GM12892 (cell line): ENCODE measurements at places on chromosomes 16 and 17.

DNA sequence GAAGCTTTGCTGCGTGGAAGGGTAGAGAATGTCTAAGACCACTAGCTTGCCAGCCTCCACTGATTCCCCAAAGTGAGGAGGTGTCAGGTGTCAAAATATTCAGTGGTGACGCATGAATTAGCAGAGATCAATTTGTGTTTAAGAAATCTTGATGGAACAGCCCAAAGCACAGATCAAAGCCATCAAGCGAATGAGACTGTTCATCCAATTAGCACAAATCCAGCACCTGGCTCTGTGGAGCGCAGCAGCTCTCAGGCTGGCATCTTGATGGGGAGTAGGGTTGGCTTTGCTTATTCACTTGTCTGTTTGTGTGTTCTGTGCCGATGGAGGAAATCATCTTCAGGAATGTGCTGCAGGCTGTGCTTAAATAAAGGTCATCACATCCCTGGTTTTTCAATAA is 456.8 kb upstream of the CCL2 start:
- DNase-seq: no peak

DNA sequence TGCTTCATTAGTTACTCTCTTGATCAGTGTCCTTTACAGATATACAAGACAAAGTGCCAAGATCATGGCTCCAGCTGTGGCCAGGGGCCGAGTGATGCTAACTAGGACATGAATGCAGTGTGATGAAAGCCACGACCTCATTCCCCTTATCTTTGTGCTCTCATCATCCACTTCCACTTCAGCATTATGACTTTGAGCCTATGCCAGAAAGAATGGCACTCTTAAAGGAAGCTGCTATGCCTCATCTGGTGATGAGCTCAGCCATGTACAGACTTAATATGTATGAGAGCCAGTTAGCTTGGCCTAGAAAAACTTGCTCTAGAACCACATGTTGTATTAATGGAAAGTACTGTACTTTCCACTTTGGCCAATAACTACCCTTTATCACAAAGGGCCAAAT is 179.1 kb downstream of the TOX3 start:
- DNase-seq: no peak

GRCh38 chr17:72117535-72118334 is 3.1 kb upstream of the SOX9 start:
- no peak for DNase-seq

DNA sequence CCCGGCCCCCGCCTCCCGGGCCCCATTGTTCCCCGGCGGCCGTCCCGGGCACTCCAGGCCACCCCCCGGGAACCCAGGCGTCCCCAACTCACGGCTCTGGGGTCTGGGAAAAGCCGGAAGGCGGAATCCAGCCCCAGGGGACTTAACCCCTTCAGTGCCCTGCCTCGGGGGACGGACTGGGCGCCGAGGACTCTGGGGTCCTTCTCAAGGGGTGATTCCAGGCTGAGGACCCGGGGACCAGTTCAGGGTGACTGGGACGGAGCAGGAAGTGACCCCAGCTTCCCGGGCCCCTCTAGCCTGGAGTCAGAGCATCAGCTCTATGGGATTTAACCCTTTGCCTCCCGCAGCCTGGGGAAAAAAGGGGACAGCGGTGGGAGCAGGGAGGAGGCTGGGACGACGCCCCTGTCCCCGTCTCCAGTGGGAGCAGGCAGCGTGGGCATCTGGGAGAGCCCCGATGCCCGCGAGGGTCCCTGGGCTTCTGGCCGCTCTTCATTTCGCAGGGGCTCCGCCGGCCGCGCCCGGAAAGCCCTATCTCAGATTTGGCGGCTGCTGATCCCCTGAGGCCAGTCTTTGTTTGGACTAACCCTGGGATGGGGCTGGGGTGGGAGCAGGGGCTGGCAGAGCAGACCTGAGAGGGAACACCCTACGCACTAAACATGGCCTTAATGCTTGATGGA is at the start of gene ZNF629:
Gene ZNF629 (minus strand): TSS at position 270 of the 677 bp plus-strand sequence. CDS start 2,723 bp downstream, outside the sequence.
- DNase-seq: no peak

DNA sequence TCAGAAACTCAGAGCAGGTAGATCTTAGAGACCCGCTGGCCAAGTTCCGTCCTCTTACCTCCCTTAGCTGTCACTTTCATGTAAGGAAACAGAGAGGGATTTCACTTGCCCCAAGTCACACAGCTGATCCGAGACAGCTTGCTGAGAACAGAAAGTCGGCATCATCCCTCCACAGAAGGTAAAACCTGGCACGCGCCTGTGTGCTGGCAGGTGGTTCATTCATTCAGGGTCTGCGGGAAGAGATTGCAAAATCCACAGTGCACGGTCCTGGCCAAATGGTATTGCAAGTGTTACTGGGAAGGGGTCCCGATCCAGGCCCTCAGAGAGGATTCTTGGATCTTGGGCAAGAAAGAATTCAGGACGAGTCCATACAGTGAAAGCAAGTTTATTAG is 139.4 kb upstream of the RPH3AL start:
- no peak for DNase-seq

- DNase-seq: no peak
Observed at GRCh38 chr17:34781571-34782108, 179.6 kb downstream of the CCT6B start.

- DNase-seq: no peak
Observed at GRCh38 chr17:31251105-31251969, 45.7 kb downstream of the OMG start.

GRCh38 chr16:84950906-84951305 is 60.4 kb downstream of the ZDHHC7 start:
- no peak for DNase-seq

GRCh38 chr16:64011650-64012049 is 1110.2 kb downstream of the CDH11 start:
- no peak for DNase-seq

GRCh38 chr17:28597606-28598383 is 1.0 kb downstream of the SPAG5 start:
- DNase-seq: no peak

DNA sequence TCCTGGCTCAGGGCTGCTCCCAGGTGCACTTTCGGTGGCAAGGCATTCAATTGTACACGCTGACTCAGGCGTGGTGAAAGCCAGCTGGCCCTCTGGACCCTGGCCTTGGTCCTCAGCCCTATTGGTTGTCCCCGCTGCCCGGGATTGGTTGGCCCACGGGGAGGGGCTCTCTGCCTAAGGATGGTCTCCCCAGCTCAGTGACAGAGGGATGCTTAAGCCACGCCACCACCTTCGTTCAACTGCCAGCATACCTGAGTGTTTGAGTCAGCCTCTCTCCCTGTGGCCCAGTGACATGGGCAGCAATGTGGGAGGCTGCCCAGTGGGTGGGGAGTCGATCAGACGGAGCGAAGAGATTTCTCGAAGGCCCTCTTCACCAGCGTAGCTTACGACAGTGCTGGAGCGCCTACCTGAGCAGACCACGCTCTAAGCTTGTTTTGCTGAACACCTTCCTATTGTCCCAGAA is 30.3 kb downstream of the IRF8 start:
- no peak for DNase-seq

DNA sequence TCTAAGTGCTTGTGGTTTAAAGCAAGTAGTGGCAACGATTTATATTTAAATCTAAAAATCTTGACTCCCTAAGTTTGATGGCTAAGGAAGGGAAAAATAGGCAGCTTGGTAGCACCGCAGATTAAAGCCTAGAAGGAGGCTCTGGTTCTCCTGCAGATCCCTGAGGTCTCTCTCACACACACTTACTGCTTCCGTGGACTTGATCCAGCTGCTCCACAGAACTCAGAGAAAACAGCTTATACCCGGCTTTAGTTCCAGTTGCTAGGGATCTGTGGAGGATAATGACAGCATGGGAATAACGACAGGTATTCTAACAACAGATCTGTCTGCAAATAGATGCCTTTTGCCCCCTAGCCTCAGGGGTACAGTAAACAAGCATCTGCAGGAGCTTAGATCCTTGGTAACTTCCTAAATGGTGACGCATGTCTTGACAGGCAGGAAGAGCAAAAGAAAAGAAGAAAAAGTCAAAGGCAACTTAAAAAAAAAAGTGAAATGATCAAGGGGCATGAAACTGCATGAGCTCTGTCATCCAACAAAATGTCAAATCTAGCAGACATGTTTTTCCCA is 4.5 kb downstream of the WIPI1 start:
- DNase-seq: no peak

DNA sequence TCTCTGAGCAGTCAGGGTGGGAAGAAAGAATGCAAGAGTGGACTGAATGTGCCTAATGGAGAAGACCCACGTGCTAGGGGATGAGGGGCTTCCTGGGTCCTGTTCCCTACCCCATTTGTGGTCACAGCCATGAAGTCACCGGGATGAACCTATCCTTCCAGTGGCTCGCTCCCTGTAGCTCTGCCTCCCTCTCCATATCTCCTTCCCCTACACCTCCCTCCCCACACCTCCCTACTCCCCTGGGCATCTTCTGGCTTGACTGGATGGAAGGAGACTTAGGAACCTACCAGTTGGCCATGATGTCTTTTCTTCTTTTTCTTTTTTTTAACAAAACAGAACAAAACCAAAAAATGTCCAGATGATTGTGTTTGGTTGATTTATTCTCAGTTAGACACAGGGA is 14.1 kb downstream of the IGFBP4 start:
- DNase-seq: no peak

DNA sequence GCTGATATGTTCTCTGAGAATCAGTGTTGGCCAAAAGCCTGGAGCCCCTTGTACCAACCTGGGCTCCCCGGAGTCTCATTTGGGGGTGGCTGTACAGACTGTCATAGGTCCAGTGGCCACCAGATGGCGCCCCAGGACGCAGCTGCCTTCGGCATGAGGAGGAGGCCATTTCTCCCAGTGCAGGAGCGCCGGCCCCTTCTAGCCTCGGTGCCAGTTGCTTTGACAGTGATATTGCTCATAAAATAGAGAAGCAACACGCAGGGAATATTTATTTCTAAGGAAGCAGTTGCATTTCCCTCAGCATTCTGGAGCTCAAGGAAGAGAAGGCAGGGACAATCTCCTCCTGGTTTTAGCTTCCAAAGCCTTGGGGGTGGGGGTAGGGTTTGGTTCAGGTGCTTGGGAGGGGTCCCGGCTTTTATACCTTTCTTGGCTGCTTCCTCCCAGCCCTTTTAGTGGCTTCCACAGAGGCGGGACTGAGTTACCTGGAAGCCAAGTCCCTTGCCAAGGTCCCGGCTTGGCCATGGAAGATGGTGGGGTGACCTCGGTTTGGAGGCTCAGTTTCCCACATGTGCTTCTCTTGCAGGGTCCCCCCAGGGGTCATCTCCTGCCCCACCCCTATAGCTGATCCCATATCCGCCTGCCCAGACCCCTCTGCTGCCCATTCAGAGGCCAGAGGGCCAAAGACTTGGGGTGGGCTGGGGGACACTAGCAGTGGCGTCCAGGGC is 117.8 kb upstream of the CDC42EP4 start:
- peak; percentile 83 for DNase-seq

- DNase-seq: no peak
Observed at GRCh38 chr16:55628306-55628968, 27.4 kb upstream of the SLC6A2 start.

- no peak for DNase-seq
Observed at GRCh38 chr17:45383003-45383402, 49.7 kb downstream of the ARHGAP27 start.

- no peak for DNase-seq
Observed at GRCh38 chr17:44589316-44590071, 32.2 kb downstream of the FZD2 start.

DNA sequence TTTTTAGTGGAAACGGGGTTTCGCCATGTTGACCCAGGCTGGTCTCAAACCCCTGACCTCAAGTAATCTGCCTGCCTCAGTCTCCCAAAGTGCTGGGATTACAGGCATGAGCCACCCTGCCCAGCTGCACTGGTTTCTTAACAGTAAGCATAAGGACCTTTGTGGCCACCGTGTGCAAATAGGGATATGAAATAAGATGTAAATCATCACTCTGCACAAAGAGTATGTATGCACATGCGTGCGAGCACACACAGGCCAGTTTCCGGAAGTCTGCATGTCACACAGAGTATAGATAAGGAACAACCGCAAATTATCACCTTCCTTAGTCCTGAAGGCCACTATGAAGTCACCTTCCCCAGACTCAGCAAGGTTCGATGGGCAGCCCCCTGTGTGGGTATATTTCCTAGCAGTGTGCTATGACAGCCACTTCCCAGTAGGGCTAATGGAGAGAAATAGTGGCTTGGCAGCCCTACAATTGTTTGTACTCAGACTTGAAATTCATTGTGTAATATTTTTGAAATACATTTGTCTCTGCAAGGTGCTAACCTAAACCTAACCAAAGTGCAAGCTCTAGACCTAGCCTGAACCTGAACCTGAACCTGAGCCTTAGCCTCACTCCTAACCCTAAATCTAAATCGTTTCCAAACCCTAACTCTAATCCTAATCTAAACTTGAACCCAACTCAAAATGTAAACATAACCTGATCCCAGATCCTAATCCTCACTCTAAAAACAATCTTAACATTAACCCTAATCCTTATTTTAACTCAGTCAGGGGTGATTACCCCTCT is 48.4 kb upstream of the SKAP1 start:
- peak; percentile 45 for DNase-seq

DNA sequence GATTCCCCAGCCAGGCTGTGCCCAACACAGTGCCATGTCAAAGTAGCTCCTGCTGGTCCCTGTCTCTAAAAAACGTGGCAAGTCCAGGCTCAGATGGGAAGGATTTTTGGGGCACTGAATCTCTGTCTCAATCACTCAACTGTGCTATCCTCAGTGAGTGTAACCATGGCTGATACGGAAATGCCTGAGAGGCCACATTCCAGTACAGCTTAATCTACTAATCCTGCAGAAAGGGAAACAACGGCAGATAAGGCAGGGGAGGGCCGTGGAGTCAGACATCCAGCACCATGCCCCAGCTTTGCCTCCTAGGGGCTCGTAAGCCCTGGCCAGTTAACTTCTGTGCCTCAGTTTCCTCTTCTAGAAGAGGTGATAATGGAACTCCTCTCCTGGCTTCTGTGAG is 251.7 kb downstream of the CPPED1 start:
- DNase-seq: no peak

DNA sequence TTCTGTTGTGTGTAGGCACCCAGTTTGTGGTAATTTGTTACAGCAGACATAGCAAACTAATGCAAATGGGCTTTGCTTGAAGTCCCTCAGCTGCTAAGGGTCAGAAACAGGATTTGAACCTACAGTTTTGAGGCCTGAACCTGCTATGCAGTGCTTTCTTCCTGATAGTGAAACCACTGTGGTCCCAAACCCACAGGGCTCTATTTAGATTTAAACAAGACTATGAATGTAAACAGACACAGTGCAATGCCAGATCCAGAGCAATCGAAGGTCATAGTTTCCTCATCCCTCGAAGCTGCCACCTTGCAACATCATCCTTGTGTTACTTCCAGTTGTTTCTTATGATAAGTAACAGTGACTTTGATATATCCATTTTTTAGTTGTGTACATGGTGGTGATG is 630.2 kb downstream of the WWOX start:
- no peak for DNase-seq

- DNase-seq: no peak
Observed at GRCh38 chr17:7835814-7836595, 2.0 kb downstream of the KDM6B start.

DNA sequence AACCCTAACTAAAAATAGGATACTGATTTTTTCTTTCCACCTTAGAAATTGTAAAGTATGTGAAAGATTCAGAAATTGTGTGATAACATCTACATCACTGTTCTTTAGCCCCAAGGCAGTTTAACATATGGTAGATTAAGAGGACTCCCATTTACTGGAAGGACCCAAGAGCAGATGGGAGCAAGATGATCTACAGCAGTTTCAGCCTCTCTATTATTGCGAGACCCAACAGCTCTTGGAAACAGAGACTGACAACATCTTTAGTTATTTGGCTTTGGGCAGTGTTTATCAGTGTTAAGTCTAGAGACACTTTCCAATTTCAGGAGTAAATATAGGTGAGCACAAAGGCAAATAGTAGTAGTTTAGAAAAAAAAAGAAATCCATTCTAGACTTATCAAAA is 124.9 kb upstream of the CORO6 start:
- no peak for DNase-seq
